ENCODE measurements at places on chromosomes 3 and 15.

GRCh38 chr3:22322861-22323260 is 571.9 kb upstream of the ZNF385D start:
- DNase-seq = no peak

DNA sequence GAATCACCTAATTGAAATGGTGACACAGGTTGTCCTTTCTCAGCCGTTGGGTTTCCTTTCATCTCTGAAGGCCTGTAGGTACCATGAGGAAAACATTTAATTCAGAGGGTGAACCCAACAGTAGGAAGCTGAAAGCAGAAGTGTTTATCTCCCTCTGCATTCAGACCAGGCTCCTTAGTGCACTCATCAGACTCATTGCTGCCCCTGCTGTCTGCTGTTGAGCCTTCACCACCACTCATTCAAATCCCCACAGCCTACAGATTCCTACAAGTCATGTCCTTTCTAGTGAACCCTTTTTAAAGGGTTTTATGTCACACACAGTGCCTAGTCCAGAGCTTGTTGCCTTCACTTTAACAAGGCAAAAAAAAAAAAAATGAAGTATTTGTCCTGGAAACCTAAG is 13.4 kb downstream of the WDR48 start:
- no peak for DNase-seq

DNA sequence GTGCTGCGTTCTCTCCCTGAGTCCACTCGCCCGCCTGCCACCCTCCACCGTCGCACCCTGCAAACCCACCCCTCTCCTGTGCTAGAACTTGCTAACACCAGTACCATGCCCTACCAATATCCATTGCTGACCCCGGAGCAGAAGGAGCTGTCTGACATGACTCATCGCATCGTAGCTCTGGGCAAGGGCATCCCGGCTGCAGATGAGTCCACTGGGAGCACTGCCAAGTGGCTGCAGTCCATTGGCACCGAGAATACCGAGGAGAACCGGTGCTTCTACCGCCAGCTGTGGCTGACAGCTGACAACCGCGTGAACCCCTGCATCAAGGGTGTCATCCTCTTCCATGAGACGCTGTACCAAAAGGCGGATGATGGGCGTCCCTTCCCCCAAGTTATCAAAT is 4.9 kb upstream of the ALAS1 start:
- no peak for DNase-seq

- no peak for DNase-seq
Measured at GRCh38 chr15:85730001-85730820, 64.5 kb downstream of the KLHL25 start.

DNA sequence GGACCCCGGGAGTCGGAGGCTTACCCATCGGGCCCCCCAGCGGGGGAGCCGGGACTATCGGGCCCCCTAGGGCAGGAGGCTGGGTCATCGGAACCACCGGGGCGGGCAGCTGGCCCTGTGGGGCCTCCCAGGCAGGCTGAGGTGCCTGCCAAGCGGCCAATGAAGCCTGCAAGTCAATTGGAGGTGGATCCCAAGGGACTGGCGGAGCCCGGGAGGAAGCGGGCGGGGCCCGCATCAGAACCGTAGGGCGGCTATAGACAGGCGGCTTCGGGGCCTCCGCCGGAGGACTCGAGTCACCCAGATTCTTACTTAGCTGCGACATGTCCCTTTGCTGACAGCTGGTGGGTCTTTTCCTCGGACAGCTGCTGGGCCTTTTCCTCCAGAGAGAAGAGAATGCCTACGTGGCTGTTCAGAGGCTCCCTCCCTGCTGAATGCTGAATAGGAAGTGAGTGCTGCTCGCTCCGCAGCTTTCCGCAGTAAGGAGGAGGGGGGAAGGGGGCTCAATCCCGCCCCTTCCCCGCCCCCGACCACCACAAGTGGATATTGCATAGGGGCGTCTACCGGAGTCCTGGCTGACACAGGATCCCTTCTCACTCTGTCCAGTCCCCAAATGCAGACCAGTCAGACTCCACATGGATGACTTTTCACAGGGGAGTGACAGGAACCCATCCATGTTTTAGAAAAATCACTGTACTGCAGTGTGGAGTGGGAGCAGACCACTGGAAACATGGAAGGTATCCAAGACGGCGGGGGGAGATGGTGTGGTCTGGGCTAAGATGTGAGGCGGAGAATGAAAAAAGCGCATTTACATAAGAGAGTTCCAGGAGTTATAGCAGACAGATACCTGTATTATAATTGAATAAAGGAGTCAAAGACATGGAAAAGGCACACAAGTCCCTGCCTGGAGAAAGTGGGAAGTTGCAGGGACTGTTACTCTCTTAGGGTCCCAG is at the start of gene MAGEL2:
TSS of gene MAGEL2 (minus strand) at position 447 of the 950 bp plus-strand sequence. CDS start at position 322, 125 bp downstream.
- no peak for DNase-seq

DNA sequence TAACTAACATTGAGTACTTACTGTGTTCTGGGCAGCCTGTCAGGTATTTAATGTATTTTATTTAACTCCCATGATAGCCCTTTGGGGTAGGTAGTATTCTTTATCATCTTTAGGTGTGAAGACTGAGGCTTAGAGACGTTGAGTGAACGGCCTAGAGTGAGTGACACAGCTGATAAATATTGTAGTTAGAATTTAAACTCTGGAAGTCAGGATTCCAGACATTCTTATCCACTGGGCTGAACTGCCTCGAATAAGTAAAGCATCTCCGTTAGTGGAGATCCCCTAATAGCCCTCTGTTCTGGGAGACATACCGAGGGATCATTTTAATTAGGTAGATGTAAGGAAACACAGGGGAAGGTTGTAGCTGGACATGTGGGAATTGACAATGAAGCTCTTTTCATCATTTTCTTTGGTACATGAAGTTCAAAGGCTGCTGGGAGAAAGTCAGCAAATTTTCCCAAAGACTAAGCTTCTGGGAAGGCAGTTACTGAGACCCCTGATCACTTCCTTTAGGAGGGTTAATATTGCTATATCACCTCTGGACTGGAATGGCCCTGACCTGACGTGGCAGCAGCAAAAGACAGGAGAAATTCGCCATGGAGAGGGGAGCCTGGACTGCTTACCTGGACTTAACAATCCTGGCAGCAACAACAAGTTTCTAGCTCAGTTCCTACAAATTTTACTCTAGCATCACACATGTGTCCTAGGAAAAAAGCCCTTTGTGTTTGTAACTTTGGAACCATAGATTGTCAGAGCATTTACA is 11.7 kb upstream of the PDCD6IP start:
- no peak for DNase-seq

GRCh38 chr3:56706629-56707028 is 23.6 kb upstream of the TASOR start:
- no peak for DNase-seq

GRCh38 chr3:46261926-46262594 is 19.8 kb downstream of the CCR3 start:
- no peak for DNase-seq

DNA sequence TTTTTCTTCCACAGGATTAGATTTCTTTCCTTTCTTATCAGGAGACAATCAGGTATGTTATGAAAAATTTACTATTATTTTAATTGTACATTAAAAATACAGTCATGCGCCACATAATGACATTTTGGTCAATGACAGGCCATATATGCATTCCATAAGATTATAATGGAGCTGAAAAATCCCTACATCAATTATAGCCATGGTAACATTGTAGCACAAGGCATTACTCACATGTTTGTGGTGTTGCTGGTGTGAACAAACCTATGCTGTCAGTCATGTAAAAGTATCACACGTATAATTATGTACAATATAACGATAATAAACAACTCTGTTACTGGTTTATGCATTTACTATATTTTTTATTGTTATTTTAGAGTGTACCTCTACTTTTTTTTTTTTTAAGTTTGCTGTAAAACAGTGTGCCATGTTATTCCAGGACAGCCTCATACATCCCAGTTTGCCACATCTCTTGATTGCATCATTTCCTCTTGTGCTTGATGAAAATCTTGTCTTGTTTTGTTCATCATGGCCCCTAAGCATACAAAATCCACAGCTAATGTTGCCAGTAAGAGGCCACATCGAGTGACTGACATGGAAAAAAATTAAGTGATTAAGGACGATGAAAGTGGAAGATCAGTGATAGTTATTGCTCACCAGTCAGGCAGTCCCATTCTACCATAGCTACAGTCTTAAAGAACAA is 21.4 kb downstream of the CALML4 start:
- DNase-seq = no peak

- DNase-seq = no peak
Measured at GRCh38 chr3:170458285-170458684, 39.6 kb downstream of the CLDN11 start.

DNA sequence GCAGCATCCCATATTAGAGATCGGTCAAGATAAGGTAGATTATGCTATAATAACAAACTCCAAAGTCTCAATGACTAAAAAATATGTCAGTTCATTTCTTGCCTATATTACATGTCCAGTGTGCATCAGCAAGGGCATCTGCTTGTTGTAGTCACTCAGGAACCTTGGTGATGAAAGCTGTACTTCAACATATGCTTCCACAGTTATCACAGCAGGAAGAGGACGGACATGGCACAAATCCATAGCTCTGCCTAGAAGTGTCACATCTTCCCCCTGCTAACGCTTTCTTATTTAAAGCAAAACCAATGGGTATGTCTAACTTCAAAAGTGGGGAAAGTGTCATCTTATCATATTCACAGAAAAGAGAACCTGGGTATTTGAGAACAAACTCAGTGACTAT is 20.0 kb upstream of the PIAS1 start:
- no peak for DNase-seq

DNA sequence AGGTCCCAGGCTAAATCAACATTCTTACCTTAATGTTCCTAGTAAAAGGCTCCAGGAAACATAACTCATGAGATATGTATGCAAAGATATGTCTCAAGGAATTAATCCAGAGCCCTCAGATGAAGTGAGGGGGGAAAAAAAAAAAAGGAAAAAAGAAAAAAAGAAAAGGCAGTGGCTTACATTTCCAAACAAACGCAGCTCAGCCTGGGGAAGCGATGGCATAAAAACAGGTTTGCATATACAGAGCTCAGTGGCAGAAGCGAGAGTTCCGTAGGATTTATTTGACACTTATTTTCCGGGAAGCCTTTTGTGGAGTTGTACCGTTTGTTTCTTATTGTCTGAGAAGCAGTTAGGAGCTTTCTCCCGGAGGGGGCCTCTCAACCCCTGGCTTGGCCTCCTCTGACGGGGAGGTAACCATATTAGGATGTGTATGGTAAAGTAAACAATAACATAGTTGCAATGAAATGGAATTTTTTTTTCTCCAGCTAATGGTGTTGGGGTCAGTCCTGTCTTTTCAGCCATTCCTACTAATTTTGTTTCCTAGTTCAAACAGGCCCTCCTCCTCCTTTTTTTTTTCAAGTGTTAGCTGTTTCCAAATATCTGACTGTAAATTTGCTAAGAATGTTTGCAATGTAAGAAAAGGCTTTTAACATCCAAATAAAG is 338.6 kb downstream of the FOXP1 start:
- DNase-seq = no peak

- DNase-seq = no peak
Measured at GRCh38 chr15:25478313-25478712, 39.5 kb upstream of the UBE3A start.

DNA sequence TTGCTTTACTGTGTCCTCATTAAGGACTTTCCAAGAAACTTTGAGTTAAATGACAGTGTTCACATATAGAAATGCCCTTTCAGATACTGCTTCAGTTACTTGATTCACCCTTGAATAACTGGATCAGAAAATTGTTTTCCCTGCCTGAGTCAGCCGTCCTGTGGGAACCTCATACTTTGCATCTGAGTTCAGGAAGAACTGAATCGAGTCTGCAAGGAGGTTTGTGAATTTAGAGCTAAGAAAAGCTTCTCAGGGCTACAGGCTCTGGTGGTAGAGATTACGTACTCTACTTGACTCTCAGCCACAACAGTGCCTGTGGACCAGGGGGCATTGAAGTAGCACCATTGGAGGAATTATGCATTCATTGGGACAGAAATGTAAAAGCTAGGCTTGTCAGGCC is 252.4 kb upstream of the C2CD4B start:
- DNase-seq = no peak

DNA sequence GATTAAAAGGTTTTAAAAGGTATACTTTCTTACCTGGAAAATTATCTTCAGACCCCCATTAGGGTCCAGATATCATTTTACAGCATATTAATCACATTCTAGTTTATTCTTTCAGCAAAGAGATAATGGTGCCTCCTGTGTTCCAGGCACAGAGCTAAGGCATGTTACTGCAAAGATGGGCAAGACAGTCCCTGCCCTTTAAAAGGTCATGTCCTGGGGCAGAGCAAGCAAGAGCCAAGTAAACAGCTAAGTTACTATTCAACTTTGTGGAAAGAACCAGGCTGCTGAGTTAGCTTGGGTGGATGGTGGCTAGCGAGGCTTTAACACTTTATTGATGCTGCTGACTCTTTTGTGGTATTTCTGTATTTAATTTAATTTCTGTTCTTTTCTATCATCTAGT is 75.0 kb downstream of the LRRC28 start:
- no peak for DNase-seq

- DNase-seq = no peak
Measured at GRCh38 chr15:89341316-89342005, 6.8 kb upstream of the POLG start.

GRCh38 chr3:36666166-36666565 is 98.2 kb downstream of the DCLK3 start:
- DNase-seq = no peak

- no peak for DNase-seq
Measured at GRCh38 chr3:73727117-73727821, 102.5 kb upstream of the PDZRN3 start.

- no peak for DNase-seq
Measured at GRCh38 chr15:29913528-29914135, 91.4 kb upstream of the TJP1 start.

- no peak for DNase-seq
Measured at GRCh38 chr3:46626039-46626438, 13.7 kb downstream of the FAM240A start.

GRCh38 chr3:40827226-40827625 is 302.5 kb downstream of the ZNF621 start:
- no peak for DNase-seq

DNA sequence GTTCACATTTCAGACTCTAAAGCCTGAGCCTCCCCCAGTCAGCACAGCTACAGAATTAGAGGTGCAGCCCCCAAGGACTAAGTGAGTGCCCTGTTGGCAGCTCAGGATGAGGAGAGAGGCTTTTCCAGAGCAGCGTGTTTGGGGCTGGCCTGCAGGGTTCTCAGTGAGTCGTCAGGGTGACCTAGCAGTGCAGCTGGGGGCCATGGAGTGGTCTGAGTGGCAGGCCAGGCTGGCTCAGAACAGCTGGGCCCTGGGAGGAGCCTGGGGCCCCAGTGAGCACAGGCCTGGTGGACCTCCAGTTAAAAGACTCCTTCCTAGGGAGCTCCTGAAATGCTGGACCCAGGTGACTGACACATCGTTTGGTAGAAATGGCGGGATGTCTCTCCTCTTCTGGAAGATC is 108.3 kb downstream of the SLC49A4 start:
- no peak for DNase-seq

GRCh38 chr3:39849992-39850715 is 40.7 kb downstream of the MYRIP start:
- no peak for DNase-seq

DNA sequence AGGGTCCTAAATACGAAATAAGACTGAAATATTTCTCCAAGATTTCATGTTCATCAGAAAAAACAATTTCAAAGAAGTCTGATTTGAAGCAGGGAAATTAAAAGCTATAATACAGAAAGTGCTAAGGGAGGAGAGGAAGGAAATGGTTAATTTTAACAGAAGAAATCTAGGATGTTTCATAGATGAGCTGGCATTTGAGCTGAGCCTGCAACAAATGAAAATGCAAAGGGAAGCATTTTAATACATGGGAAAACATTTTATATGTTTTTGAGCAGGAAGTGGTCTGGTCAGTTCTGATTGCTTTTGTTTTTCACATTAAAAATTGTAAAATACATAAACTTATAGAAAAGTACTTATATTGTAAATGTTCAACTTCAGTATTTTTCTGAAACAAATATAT is 17.2 kb upstream of the RAP2B start:
- no peak for DNase-seq

Data from suprapubic skin (tissue), 4 donors.